ENCODE measurements at places on chromosomes 4 and X.

DNA sequence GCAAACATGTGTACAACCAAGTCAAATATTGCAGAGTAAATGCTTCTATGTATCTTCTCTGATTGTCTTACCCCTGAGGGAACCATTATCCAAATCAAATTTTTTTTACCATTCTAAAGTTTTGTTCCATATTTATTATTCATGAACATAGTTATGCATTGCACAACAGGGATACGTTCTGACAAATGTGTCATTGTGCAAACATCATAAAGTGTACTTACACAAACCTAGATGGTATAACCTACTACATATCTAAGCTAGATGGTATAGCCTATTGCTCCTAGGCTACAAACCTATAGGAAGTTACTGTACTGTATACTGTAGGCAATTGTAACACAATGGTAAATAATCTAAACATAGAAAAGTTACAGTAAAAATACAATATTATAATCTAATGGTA is 23.4 kb downstream of the BEX3 start:
- no peak for DNase-seq

GRCh38 chr4:87543835-87544461 is 14.8 kb upstream of the SPARCL1 start:
- no peak for DNase-seq

- DNase-seq, result no peak
Measured at GRCh38 chr4:10278071-10278470, 161.5 kb upstream of the WDR1 start.

GRCh38 chr4:97081951-97082350 is 1061.3 kb downstream of the STPG2 start:
- DNase-seq, result no peak

GRCh38 chr4:7830747-7831146 is 108.9 kb downstream of the AFAP1 start:
- DNase-seq, result no peak

DNA sequence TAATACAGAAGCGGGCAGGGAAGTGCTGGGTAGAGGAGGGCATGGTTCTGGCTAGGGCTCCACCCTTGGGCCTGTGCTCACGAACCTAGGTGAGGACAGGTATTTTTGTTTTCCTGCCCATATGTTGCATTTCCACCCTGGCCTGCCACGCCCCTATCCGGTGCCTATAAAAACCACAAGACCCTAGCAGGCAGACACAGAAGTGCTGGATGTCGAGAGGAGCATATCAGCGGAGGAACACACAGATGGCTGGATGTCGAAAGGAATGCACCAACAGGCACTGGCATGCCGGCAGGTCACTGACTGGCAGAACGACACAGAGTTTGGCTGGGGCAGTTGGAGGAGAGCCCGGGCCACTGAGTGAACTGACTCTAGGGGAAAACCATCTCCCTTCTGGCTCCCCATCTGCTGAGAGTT is 316.6 kb upstream of the BOD1L1 start:
- DNase-seq, result no peak

- no peak for DNase-seq
Measured at GRCh38 chr4:164210377-164210776, 543.6 kb upstream of the SMIM31 start.

GRCh38 chrX:9875801-9876200 is 89.6 kb downstream of the SHROOM2 start:
- DNase-seq, result no peak

GRCh38 chr4:22859318-22859717 is 166.6 kb downstream of the GBA3 start:
- DNase-seq, result no peak

DNA sequence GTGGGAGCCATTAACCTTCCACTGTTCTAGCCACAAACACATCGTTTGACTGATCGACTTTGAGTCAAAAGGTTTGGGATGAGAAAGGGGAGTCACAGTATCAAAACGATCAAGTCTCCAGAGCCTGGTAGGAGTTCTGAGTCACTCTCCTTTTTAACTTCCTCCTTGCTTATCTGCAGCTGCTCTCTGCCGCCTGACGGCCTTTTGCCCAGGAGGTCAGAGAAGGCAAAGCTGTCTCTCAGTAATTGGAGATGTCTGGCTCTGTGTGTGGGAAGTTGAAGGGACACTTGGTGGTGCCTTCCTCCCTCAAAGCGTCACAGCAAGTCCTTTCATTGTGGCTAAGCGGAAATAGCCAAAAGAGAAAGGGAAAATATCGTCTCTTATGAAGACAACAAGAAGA is 63.1 kb downstream of the ANOS1 start:
- no peak for DNase-seq

GRCh38 chr4:56055027-56055977 is 106.6 kb downstream of the CEP135 start:
- no peak for DNase-seq

GRCh38 chr4:7894098-7894676 is 45.5 kb downstream of the AFAP1 start:
- DNase-seq, result no peak

DNA sequence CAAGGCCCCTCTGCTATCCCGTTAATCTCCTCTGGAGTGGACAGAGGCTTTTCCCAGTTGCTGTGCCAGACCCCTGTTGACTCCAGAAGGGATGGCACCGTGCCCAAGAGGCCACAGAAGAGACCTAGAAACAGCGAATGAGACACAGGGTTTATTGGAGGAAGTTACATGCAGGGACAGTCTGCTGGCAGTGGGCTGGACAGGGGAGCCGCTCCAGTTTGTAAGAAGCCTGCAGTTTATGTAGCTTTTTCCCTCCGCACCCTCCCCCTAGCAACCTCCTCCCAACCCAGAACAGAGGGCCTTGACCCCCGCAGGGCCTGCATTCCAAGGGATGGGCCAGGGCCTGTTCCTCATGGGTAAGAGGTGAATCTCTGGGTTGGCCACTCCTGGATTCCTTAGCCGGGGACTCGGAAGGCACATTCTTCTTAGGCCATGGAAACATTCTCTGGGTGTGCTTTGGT is 216.8 kb upstream of the PSAPL1 start:
- DNase-seq, result no peak

GRCh38 chr4:93384887-93385286 is 443.7 kb upstream of the ATOH1 start:
- no peak for DNase-seq

DNA sequence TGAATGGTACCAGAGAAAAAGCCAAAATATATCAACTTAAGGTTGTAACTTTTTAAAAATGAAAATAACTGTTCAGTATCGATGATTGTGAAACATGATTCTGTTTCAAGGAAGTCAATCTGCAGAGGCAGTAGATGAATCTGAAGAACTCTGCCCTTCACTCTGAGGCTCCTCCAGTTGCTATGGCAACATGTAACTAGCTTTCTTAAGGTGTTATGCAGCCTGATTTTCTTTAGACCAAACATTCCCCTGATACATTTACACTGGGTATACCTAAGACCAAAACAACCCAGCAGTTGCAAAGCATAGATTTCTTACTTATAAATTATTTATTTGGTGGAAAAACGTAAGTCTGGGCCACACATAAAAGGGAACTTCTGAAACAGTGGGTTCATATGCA is 133.6 kb upstream of the RASGEF1B start:
- no peak for DNase-seq

DNA sequence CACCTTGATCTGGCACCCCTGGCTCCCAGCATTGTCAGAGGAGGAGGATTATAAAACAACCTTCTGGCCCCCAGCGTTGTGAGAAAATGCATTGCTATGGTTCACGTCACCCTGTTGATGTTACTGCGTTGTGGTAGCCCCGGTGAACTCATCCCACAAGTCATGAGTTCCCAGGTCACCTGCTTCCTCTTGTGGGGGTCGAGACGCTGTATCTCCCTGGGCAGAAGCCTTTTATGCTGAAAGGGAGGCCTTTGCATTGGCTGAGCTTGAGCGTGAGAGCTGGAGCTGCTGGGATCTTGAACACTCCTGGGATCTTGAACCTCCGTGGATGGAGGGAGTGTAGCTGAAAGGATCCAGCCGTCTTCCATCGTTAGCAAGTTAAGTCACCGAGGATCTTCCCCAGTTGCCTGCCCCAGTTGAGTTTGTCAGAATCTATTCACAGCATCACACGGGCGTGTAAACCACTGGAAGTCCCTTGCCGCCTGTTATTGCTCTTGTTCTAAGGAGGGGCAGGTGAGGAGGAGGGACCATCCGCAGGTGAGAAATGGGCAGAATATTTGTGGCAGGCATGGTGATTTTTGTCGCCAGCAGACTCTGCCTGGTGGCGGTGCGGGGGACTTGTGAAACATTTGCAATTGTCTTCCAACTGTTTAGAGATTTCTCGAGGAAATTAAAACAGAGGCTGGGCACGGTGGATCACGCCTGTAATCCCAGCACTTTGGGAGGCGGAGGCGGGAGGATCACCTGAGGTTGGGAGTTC is 299.9 kb downstream of the ASMT start:
- no peak for DNase-seq

DNA sequence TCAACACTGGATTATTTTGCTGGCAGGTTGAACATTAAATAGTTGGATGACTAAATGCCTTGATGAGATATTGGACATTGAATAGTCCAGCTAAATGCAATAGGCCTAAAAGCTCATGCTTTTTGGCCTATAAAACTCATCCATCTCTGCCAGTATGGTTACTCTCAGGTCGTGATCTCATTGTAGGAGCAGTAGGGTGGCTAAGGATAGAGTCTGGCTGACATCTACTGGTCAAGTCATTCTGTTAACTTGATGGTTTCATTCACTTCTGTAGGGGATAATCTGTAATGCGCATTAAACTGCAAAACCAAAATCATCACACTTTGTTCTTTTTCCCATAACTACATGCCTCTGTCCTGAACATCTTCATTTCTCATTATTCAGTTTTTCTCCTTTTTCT is 227.0 kb downstream of the DKK2 start:
- no peak for DNase-seq

DNA sequence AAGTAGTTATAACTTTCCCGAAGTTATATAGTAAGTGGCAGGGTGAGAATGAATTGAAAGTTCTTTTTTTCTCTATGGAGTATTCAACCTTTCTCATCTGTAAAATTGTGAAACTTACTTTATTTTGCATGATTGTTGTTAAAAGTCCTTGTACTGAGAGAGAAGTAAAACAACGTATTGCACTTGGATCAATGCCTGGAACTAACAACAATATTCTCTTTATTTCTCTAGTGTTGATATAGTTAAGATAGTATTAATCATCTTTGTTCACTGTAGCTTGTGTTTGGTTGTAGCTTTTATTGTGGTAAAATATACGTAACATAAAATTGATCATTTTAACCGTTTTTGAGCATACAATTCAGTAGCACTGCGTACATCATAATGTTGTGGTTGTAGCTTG is 48.7 kb downstream of the STIM2 start:
- DNase-seq, result no peak

GRCh38 chrX:106378616-106379015 is 210.5 kb downstream of the PWWP3B start:
- no peak for DNase-seq

GRCh38 chr4:64016893-64017292 is 392.4 kb downstream of the TECRL start:
- DNase-seq, result no peak
